ENCODE measurements at places on chromosomes 6 and 20. TPM values are rescaled to one million over a fixed set of nuclear protein-coding genes. Genes with fewer than 3 reads are reported as not detected.
A peak's percentile ranks its signal among the peaks of the same experiment; 100 is the strongest.

- no peak for DNase-seq
Observed at GRCh38 chr6:143549949-143550268, 38.4 kb upstream of the FUCA2 start.

DNA sequence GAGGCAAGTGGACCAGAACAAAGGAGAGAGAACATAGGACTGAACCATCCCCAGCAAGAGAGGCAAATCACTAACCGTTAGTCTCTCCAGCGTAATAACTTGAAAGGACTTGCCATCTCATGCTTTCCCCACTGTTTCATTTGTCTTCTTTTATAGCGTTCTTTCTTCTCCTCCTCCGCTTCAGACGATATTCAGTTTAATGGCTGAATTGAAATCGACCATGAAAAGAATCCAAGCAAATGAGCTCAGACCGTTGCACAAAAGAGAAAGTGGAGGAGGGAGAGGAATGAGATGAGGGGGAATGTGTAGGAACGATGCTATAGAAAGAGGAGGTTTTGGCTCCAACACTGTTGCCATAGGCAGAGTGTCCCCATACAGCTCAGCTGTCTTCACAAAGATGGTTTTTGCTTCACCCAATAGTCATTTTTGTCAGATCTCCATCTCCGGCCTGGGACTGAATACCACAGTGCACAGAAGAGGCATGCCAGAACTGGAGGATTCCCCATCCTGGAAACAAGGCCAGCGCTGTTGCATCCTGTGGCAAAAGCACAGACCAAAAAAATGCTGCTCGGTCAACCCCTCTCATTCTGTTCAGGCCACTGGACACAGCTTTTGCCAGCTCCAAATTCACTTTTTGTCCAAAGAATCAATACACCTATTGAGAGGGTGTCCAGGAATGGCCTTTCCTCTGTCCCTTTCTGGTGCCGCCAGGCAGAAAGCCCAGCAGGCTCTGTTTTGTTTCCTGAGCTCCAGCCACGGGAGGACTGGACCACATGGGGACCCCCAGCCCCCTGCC is 176.1 kb downstream of the ID4 start:
- DNase-seq = no peak

PREX1 gene
- total RNA-seq = 15.8 TPM

DNA sequence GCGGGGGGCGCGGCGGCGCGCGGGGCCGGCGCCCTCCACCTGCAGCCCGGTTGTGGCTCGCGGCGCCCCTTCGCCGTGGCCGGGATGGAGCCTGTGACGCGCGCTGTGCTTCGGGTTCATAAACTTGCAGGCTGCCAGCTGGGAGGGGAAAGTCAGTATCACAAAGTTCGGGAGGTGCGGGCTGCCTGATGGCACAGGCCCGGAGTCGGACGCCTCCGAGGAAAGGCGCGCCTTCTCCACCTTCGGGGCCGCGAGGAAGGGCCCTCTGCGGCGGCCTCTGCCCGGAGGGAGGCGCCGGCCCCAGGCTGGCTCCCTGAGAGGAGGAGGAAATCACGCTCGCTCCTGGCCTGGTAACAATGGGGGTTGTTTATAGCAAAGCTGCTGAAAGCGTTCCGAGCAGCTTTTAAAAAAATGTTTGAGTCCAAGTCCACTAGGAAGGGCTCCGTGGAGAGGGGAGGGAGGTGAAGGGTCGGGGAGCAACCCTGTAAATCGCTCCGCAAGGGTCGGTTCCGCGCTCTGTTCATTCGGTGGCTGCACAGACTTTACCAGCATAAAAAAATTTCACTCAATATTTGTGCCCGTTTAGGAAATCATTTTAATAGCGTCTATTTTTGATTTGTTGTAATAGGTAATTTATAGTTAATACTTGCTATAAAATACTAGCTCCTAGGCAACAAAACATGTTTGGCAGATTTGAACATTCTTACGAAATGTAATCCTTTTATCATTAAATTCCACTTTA is 1.0 kb downstream of the AFDN start:
- DNase-seq = peak; percentile 31

GRCh38 chr20:576156-576555 is 32.6 kb upstream of the CSNK2A1 start:
- no peak for DNase-seq

DNA sequence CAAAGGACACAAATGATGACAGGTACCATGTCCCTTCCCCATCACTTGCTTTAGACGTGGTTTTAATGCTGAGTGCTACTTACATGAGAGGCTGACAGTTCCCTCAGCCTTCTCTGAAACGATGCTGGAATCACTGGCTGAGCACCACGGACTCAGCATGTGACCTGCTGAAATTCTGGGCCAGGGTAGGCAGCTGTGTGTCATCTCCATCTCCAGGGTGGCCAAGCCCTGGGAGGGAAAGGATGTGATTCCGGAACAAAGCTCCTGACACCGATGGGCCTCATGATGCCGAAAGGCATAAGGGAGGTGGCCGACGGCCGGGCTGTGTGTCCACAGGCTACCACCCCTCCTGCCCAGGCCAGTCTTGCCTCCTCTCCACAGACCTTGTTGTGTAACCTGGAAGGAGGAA is 184.3 kb upstream of the CST7 start:
- DNase-seq = no peak

- DNase-seq = no peak
Observed at GRCh38 chr20:59138114-59138748, 25.4 kb upstream of the ZNF831 start.

WFDC10B gene
- total RNA-seq = not detected

- DNase-seq = no peak
Observed at GRCh38 chr6:150382171-150382570, 13.4 kb downstream of the IYD start.

SIM1 gene
- total RNA-seq = 2.5 TPM

ITPR3 gene
- 18.7 TPM for total RNA-seq

FAM217A gene
- total RNA-seq = not detected

- no peak for DNase-seq
Observed at GRCh38 chr6:157570104-157570503, 189.1 kb downstream of the ZDHHC14 start.

DNA sequence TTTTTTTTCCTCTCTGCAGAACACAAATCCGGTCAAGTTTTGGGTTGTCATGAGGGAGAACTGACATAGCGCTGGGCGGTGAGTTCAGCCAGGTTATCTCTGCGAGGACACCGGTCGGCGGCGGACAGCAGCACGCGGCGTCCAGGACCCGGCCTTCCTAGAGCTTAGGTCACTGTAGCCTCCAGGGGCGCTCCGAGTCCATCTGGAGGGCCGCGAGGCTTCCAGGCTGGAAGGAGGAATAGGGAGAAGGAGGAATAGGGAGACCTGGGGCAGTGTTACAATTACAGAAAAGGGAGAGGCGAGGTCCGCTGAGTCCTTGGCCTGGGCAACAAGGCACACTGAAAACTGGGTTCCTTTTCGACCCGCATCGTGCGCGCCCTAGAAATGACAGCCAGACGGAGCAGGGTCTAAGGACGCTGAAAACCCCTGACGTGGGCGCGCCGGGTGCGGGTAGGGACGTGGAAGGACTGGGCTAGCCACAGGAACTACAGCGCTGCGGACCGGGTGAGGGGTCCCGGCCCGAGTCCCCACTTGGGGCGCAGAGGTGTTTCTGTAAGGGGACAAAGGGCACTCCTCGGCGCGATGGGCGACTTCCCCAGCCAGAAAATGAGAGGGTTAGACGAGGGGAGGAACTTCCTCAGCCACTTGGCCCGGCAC is 536 bp upstream of the FNDC1 start:
- DNase-seq = peak; percentile 31

- no peak for DNase-seq
Observed at GRCh38 chr6:20313051-20313450, 88.6 kb upstream of the E2F3 start.

DNA sequence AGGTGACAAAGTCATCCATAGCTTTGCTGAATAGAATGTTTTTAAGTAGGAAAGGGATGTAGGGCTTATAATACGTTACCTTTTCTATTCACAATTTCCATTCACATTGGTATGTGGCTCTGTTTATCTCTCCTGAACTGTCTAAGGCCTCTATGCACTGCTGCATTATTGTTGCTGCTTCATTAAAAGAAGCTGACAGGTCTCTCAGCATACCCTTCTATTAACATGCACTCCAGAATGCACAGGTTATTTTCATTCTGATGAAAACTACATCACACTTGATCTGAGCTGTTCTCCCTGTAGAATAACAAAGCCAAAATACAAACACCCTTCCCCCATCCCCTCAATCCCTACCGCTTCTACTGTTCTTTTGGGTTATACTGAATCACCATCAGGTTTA is 399.3 kb downstream of the TBC1D32 start:
- DNase-seq = no peak

GRM1 gene
- 0.10 TPM for total RNA-seq

DNA sequence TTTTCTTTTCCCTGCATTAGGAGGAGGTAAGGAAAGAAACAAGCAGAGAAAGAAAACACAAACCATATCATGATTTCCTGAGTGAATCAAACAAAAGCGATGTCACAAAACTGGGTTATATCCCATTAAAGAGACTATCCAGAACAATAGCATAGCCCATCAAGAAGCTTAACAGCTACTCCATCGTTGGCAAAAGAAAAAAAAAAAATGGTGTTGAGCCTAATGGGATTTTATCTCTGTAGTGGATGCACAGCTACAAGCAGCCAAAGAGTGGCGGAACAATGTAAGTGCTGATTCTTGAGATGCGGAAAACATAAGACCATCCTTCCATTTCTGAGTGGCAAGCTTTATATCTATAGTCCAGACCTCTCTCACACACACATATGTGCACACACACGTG is 106.2 kb upstream of the NRSN1 start:
- no peak for DNase-seq

CNBD2 gene
- total RNA-seq = 2.7 TPM

DNA sequence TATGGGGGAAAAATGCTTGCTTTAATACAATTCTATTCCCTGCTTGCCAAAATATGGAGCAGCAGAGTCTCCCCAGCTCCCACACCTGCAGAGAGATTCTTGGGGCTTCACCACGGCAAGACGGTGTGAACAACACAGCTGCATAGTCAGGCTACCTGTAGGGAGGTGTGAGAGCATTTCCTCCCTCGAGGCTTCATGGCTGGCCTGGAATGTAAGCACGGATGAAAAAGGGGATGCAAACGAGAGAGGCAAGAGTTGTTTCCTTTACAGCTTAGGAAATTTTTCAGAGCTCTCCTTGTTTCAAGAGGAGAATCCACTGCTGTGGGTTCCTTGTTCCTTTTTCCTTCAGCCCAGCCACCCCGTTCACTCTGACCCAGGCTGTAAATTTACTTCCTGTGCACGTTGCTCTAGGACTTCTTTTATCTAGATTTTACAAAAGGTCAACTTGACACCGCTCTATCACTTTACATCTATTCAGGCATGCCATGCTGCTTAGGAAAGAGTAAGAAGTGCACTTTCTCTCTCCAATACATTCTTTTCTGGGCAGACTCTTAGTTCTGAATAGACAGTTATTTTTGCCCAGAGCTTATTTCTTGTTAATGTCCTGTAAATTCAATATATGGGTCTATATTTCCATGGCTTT is 197.1 kb downstream of the KHDC1L start:
- DNase-seq = no peak

DNA sequence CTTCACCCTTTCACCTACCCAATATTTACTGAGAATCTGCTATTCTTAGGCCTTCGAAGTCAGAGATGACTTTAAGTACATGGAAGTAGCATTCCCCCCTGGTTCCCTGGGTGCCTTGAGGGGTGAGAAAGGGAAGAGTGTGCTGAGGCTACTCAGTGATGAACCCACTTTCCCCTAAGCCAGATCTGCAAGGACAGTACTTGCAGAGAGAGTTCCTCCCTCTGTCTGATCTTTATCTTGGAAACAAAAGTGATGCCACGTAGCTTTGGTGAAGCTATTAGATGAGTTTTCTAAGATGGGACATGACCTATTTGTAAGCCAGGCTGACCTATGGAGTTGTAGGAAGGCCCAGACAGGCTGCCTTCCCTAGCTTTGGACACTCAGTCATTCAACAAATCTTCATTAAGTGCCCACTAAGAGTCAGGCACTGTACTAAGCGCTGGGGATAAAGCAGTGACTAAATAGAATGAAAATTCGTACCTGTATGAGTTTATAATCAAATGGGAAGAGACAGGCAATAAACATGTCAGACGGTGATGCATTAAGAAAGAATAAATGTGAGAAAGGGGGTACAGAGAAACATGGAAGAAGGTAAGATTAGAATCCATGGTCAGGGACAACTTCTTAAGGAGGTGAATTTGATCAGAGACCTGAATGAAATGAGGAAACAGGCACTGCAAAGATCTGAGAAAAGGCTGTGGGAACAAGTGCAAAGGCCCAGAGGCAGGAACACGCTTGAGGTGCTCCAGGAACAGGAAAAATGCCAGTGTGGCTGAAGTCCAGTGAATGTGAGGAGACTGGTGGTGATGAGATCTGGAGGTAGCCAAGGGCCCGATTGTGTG is 42.2 kb downstream of the BCL2L1 start:
- DNase-seq = no peak

GTSF1L gene
- total RNA-seq = not detected

DNA sequence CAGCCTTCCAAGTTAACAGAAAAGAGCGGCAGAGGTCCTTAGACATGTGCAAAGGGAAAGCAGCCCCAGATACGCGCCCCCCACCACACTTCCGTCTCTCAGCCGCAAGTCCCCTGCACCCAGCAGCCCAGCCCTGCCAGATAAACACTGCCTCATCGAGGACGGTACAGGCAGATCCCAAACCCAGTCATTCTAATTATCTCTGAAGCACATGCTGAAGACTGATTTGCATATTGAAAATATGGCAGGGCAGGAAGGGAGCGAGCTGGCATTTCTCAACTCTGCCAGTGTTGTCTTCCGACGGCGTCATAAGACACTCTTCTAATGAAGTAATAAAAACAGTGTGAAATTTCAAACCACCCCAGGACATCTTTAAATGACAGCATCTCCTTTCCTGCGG is 122.8 kb upstream of the CDH4 start:
- no peak for DNase-seq

DNA sequence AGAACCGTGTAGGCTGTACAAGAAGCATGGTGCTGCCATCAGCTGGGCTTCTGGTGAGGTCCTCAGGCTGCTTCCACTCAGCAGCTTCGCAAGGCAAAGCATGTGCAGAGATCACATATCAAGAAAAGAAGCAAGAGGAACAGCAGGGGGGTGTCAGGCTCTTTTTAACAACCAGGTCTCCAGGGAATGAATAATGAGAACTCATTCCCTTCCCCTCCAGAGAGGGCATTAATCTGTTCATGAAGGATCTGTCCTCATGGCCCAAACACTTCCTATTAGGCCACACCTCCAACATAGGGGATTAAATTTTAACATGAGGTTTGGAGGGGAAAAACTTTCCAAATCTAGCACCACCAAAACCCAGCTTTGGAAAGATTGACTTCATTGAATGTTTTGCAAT is 20.0 kb downstream of the GINM1 start:
- DNase-seq = no peak

TTI1 gene
- total RNA-seq = 23.8 TPM

SLC23A2 gene
- total RNA-seq = 13.4 TPM

GRCh38 chr6:116866281-116866871 is 10.7 kb upstream of the RFX6 start:
- no peak for DNase-seq

- DNase-seq = no peak
Observed at GRCh38 chr20:433300-433975, 25.3 kb downstream of the RBCK1 start.

- no peak for DNase-seq
Observed at GRCh38 chr20:57391439-57392301, 474 bp downstream of the RBM38 start.

GRCh38 chr6:49841424-49841823 is 24.9 kb downstream of the CRISP1 start:
- DNase-seq = no peak

Data from skin of body (tissue), 3 donors.